ENCODE measurements at places on chromosomes 11 and 22. TPM values are rescaled to one million over a fixed set of nuclear protein-coding genes. Genes with fewer than 3 reads are reported as not detected.

Gene OR51I1
- not detected for total RNA-seq

Gene LSP1
- 1.3 TPM for total RNA-seq

Gene GRIA4
- total RNA-seq, result not detected

Gene MRGPRX3
- total RNA-seq, result not detected

Gene CYTH4
- total RNA-seq, result 0.10 TPM

Gene DENND6B
- 2.1 TPM for total RNA-seq

Gene TSPAN32
- not detected for total RNA-seq

Gene RIMBP3C
- 0.19 TPM for total RNA-seq

Gene FGF4
- total RNA-seq, result not detected

Gene AIP
- total RNA-seq, result 59.1 TPM

Gene LRRC4C
- not detected for total RNA-seq

Gene APLNR
- 0.48 TPM for total RNA-seq

Data from vein endothelial cell (primary cell).